ENCODE measurements at places on chromosomes 1 and 21.

- DNase-seq, result no peak
Measured at GRCh38 chr1:184062640-184063286, 11.2 kb downstream of the TSEN15 start.

- no peak for DNase-seq
Measured at GRCh38 chr1:190373705-190374336, 103.8 kb downstream of the BRINP3 start.

DNA sequence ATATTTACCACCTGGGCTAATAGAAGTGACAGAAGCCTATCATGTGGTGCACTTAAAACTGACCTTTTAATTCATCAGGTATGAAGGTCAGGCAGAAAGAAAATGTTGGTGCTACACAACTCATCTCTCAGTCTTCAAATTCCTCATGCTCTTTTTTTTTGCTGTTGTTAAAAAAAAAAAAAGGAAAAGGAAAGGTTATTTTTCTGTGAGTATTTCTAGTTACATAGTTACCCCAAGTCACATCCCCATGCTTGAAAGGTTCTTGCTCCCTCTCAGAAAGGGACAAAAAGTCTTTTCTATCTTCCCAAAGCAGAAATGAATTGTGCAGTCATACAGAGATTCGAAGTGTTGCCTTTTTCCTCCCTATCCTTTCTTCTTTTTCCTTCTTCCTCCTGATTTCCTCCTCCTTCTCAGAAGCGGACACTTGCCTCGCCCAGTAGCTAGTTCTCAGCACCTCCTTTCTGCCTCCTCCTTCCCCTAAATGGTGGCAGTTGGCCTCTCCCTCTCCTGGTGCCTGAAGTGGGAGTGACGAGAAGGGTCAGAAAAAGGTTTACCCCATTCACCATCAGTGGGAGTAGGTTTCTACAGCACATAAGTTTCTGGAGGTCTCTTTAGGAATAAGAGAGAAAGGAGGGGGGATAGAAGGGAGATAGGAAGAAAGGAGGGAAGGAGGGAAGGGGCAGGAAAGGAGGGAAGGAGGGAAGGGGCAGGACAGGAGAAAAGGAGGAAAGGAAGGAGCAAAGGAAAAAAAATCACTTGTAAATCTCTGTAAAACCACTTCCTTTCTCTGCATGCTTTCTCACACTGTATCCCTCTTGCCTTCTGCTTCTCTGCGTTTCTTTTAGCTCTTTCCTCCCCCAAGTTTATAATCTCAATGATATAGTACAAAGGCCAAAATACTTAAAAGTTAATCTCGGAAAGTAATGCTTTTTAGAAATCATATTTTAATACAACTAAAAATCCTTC is 20.4 kb upstream of the C1orf105 start:
- DNase-seq, result no peak

GRCh38 chr21:46545363-46545762 is 59.5 kb downstream of the S100B start:
- no peak for DNase-seq

DNA sequence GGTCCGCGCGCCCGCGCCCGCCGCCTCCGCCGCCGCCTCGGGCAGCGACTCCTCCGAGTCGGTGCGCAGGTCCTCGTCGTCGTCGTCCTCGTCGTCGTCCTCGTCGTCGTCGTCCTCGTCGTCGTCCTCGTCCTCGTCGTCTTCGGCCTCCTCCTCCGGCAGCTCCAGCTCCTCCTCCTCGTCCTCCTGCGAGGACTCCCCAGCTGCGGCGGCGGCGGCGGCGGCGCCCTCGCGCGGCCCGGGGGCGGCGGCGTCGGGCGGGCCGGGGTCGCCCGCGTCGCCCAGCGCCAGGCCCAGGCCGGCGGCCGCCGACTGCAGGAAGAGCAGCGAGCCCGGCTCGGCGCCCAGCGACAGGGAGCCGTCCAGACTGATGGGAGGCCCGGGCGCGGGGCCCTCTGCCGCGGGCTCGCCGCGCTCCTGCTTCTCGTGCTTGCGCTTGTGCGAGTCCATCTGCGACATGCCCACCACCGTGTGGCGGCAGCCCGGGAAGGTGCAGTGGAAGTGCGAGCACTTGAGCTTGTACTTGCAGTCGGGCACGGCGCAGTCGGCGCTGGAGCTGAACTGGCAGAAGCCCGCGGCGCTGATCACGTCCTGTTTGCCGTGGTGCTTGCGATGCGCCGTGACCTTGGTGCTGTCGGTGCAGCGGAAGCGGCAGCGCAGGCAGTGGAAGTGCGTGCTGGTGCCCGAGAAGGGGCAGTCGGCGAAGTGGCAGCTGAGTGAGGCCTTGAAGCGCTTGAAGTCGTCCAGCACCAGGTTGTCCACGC is 157.3 kb downstream of the CASZ1 start:
- no peak for DNase-seq

GRCh38 chr1:71603044-71603776 is 522.4 kb upstream of the ZRANB2 start:
- no peak for DNase-seq

- DNase-seq, result no peak
Measured at GRCh38 chr1:170685166-170685565, 21.2 kb downstream of the PRRX1 start.

DNA sequence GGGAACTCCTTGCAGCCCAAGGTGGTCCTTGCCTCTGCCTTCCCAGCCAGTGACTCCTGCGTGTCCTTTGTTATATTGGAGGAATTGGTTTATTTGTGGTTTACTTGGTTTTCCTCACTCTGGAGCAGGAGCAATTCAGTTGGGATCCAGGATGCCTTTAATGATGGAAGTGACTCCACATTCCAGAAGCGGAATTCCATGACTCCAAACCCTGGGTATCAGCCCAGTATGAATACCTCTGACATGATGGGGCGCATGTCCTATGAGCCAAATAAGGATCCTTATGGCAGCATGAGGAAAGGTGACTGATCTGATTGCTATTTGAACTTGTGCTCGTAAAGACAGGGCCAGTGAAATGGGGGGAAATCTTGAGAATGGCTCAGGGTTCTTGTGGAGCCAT is 15.1 kb upstream of the PIGV start:
- DNase-seq, result no peak

- no peak for DNase-seq
Measured at GRCh38 chr21:20800106-20800505, 198.1 kb upstream of the NCAM2 start.
